Activated CD8-positive, alpha-beta T cell treated with anti-CD3 and anti-CD28 coated beads, Interleukin-2, amount 10 ng/mL, durations not matched to agents 7 days and 5 days (primary cell): ENCODE measurements at places on chromosomes 12 and 14. TPM values are rescaled to one million over a fixed set of nuclear protein-coding genes. Genes with fewer than 3 reads are reported as not detected.

Gene ACADS
- 19.1 TPM for total RNA-seq

Gene MIP
- total RNA-seq = not detected

Gene SERPINA4
- not detected for total RNA-seq

Gene IL22
- total RNA-seq = not detected

Gene LBHD2
- total RNA-seq = not detected

Gene RNU7-1
- total RNA-seq = not detected

Gene LMNTD1
- not detected for total RNA-seq

Gene GPR162
- 0.34 TPM for total RNA-seq

Gene STXBP6
- not detected for total RNA-seq

Gene TSPAN8
- not detected for total RNA-seq

Gene INHBC
- total RNA-seq = not detected

Gene IFI27
- total RNA-seq = 129 TPM

Gene MYO1H
- not detected for total RNA-seq

Gene GPR132
- 35.7 TPM for total RNA-seq

Gene CNPY2
- total RNA-seq = 112 TPM

Gene ZNF740
- total RNA-seq = 28.2 TPM

Gene ASIC1
- total RNA-seq = 27.9 TPM

Gene KRT4
- total RNA-seq = not detected

Gene RPL41
- 3,845 TPM for total RNA-seq

Gene SLC7A8
- 0.57 TPM for total RNA-seq

Gene RFLNA
- total RNA-seq = not detected

Gene CLEC12A
- 6.3 TPM for total RNA-seq

Gene ARHGEF25
- total RNA-seq = 0.37 TPM

Gene VPS33A
- total RNA-seq = 22.4 TPM

Gene GZMB
- total RNA-seq = 354 TPM

Gene C12orf54
- total RNA-seq = not detected

Gene SLC25A21
- not detected for total RNA-seq
